Activated T-helper 9 cell treated with anti-CD3 and anti-CD28 coated beads, Interleukin-2, amount 50 U/mL, for 16 hours (primary cell): ENCODE measurements at places on chromosomes 1 and 21.

DNA sequence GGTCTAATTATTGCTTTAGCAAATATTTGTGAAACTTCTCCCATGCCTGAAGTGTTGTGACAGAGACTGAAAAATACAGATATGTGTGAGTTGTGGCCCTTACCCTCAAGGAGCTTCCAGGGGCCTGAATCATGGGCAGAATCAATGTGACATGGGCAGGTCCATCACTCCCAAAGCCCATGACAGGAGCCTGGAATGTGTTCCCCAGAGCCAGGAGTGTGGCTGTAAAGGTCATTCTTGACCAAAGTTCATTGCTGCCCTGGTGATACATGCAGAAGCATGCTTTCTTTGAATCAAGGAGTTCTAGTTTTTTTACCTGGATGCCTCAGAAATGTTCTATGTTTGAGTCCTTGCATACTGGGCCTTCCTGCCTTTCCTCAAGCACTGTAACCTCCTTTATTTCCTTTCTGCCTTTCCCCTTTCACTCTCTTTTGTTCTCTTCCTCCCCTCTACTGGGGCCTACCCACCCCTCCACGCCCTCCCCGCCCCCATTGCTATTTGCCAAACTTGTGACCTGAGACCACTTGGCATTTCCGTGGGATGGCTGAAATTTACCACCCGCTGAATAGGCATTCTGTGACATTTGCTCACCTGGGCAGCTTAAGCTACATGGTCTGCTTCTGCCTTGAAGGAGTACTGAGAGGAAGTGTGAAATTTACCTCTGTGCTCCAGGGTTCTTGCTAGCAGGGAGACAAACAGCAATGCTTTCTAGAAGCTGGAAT lies 19.7 kb downstream of the PBX1 start:
- no peak for DNase-seq

GRCh38 chr1:236163463-236164153 lies 21.3 kb downstream of the GPR137B start:
- no peak for DNase-seq

DNA sequence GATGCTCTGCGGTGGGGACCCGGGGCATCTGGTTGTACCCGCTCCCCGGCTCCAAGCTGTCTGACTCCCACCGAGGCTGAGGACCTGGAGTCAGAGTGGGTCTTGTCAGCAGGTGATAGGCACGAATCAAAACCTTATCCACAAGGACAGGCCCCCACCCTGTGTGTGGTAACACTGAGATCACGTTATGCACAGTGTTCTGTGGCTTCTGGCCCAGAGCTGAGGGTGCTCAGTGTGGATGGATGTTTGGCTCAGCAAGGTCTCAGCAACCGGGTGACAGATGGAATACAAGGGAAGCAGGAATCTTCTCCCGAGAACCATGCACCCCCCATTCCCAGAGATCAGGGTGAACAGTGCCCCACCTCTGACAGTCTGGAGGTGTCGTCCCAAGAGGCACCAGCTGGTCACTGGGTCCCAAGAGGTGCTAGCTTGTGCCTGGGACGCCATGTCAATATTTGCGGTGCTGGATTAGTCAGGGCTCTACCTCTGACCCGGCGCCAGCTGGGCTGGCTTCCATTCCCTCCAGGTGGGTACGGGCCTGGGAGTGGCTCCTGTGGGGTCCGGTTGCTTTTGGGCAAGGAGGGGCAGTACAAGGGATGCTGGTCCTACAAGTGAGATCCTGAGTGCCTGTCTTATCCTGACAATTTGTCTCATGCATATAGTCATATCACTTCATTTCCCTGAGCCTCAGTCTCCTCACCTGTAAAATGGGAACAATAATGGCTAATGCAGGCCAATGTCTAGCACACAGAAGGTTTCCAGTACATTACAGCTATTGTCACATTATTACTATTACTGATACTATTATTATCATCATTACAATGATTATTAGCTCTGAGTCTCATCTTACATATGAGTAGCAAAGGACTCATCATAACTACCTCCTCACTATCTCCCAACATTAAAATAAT lies 957 bp downstream of the CAPN9 start:
- DNase-seq, result no peak

- DNase-seq, result no peak
Observed at GRCh38 chr1:150309758-150310508, 11.4 kb upstream of the PRPF3 start.

GRCh38 chr1:45016767-45017166 lies 4.7 kb downstream of the UROD start:
- DNase-seq, result no peak

DNA sequence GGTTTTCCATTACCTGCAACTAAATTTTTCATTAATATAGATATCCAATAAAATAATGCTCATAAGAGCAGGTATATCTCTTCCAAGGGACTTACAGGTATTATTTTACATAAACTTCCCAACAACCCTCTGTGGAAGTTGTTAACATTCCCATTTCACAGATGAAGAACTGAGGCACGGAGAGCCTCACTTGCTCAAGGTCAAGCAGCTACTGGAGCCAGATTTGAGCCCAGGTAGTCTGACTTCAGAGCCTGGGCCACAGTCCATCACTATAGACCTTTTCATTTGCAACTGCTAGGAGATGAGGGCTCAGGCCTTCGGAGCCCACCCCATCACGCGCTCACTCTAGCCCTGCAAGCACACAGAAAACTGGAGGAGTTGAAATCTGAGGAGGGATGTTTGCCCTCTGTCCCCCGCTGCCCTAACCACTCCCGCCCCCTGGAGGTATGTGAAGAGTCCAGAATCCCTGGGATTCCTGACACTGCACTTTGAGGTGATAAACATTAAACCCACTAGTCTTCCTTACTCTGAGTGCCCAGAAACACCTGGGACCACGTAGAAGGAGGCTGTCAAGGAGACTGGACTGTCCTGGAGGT lies 11.7 kb upstream of the ALPL start:
- DNase-seq, result no peak

GRCh38 chr1:116483481-116484309 lies 87.1 kb downstream of the CD58 start:
- DNase-seq, result no peak

GRCh38 chr1:169858467-169858866 lies 35.2 kb downstream of the SCYL3 start:
- no peak for DNase-seq

GRCh38 chr21:41559658-41560631 lies 52.0 kb upstream of the TMPRSS2 start:
- no peak for DNase-seq

- no peak for DNase-seq
Observed at GRCh38 chr21:39182016-39182415, 1.2 kb downstream of the PSMG1 start.
